ENCODE measurements at places on chromosomes 4 and X.

DNA sequence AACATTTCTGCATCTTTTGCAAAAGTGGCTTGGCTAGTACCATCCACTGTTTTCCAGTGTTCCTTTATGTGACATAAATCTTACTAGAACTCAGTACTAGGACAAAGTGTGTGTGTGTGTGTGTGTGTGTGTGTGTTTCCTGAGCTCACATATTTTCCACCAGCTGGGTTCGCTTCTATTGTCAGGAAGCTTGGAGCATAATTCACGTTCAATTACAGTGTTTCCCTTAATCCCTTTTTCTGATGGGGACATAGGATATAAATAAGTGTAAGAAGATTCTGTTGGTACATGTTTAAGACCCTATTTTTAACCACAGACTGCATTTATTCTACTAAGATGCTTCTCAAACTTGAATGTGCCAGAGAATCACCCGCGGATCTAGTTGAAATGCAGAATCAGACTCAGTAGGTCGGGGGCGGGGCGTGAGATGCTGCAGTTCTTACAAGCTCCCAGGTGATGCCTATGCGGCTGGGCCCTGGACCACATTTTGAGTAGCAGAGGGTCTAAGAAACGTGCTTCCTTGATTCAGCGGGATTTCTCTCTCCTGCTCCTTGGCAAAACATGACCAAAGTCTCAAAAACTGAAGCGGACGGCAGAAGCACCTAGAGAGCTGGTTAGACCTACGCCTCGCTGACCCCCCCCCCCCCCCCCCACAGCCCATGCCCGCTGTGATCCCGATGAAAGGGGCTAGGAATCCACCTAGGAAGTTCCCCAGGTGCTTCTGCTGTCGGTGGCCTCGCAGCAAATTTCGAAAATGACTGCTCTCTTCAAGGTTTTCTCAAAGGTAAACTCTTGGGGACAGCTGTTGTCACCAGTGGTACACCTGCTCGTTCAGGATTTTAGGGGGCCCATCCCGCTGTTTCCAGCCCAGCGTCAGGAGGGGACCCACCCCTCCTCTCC is 797 bp downstream of the CD99L2 start:
- no peak for DNase-seq

- DNase-seq: peak; percentile 42
Measured at GRCh38 chrX:2445662-2446623, 54.8 kb downstream of the DHRSX start.

- no peak for DNase-seq
Measured at GRCh38 chr4:82501154-82501442, 60.7 kb downstream of the TMEM150C start.

- no peak for DNase-seq
Measured at GRCh38 chr4:179313823-179314222, 1871.6 kb upstream of the AGA start.

DNA sequence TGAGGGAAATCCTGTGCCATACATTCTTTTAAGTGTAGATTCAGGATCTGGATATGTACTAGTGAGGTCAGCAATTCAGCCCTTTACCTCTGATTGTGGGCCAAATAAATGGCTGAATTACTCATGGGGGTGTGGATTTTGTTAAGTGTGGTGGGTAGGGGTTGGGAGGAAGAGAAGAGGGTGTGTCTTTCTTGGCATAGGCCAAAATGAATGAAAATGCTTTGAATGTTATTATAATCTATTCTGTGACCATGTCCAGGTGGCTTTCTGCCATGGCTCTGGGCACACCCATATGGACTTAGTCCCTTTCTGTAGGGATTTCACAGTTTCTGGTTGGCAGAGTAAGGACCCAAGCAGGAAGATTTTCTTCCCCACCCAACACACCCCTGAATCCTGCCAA is 244.3 kb downstream of the CBR4 start:
- DNase-seq: no peak

DNA sequence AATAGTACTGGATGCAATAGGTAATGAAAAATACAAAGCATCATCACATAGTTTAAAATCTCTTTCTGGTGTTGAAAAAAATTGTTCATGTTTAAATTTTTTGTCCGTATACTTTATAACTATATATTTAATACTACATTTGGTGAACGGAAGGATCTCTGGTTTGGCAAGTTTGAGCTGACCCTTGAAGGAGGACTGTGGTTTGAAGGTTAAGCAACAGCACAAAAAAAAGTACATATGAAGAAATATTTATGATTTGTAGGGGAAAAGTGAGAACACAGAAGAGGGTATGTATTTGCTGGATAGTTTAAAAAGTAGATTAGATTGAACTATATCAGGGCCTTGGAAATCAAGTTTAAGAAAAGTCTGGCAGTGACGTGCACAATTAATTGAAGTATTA is 13.3 kb downstream of the SRP72 start:
- no peak for DNase-seq

GRCh38 chr4:81421346-81422218 is 50.1 kb downstream of the RASGEF1B start:
- no peak for DNase-seq

- no peak for DNase-seq
Measured at GRCh38 chrX:19958552-19959486, 32.0 kb downstream of the BCLAF3 start.

GRCh38 chr4:110510955-110511544 is 35.1 kb downstream of the ENPEP start:
- DNase-seq: no peak

DNA sequence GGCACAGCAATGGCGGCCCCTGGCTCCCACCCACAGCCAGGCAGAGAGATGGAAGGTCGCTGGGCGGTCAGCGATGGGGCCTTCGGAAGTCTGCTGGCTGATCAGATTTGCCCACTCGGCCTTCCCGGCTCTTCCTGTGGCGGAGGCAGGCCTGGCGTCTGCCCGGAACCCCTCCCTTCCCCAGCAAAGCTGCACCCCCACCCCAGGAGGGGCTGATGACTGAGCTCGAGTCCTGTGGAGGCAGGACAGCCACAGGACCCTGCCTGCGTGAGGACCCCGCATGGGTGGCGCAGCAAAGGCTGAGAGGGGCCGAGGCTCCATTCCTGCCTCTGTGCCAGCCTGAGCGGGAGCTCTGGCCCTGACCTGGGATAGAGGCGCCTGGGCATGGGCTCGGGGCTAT is 34.8 kb downstream of the TACC3 start:
- DNase-seq: no peak

DNA sequence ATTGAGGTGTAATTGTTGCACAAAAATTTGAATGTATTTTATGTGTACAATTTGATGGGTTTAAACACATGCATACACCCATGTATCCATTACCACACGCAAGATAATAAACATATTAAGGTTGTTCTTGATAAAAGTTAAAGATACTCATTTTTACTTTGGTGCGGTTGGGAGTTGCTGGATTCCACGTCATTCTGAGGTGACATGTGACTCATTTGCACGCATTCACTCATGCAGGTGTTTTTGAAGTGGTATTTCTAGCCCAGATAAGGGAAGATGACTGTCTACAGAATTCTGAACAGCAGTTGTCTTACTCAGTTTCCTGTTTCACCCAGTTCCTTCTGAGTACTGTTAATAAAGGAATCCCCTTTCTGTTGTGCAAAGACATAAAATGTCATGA is 142.0 kb downstream of the RTL3 start:
- DNase-seq: no peak

DNA sequence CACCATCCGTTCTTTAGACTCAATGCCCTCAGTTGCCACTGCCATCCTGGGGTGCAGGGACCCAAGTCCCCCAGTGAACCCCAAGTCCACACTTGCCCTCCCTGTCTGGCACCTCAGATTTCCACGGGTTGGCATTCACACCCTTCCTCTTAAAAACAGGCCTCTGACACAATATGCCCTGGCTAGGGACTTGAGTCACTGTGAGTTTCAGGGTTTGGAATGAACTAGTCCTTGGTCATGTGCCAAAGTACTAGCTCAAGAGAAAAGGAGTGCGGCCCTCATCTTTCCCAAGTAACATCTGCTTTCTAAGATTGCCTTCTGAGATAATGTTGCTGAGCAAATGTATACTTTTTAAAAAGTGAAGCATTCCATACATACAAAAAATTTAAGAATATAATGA is 134.0 kb downstream of the MID1 start:
- DNase-seq: peak; percentile 31

GRCh38 chr4:104815665-104816064 is 321.0 kb upstream of the CXXC4 start:
- DNase-seq: no peak

GRCh38 chr4:172497321-172497720 is 671.3 kb upstream of the GALNT7 start:
- no peak for DNase-seq

DNA sequence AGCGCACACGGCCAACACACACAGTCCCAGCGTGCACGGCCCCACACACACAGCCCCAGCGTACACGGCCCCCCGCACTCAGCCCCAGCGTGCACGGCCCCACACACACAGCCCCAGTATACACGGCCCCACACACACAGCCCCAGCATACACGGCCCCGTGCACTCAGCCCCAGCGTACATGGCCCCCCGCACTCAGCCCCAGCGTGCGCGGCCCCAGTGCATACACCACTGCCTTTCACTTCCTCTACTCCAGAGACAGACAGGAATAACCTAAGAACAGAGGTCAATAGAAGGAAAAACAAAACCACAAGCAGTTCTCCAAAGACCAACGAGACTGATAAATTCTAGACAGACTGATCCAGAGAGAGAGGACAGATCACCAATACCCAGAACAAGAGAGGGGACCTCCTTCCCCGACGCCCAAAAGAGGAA is 17.1 kb downstream of the GAK start:
- peak; percentile 38 for DNase-seq
